NCI-H526 treated with DMSO at 0.1 percent for 48 hours (cell line): ENCODE measurements at places on chromosomes 1 and 21.

DNA sequence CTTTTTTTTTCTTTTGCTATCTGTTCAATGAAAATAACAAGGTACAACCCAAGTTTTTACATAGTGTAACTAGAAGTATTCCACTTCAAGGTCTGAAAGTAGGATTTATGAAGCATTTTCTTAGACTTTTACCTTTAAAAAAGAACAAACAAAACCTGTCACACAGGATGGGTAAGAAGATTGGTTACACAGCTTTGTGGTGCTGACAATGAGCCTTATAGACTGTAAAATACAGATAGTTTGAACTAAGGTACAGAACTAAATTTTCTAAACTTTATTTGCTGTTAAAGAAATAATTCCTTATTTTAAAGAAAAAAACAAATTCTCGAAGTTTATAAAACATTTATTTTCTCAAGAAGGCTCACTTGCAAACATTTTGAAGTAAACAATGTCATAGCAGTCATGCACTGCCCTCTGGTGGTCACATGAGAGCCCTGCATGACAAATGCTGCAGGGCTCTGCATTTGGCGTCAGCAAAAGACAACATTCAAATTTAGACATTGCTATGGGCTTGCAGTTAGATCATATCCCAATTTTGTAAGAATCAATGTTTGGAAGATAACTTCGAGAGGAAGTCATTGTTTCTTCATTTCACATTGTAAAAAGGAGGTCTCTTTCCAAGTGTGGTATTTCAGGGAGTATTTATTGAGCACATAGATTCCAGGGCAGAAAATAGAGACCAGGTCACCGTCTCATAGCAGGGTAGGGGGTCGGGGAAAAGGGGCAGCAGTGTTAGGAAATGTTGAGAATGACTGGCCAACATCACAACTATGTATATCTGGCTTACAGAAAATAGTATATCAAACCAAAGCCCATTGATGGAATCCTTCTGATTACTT lies 115.3 kb upstream of the FMN2 start:
- no peak for DNase-seq

DNA sequence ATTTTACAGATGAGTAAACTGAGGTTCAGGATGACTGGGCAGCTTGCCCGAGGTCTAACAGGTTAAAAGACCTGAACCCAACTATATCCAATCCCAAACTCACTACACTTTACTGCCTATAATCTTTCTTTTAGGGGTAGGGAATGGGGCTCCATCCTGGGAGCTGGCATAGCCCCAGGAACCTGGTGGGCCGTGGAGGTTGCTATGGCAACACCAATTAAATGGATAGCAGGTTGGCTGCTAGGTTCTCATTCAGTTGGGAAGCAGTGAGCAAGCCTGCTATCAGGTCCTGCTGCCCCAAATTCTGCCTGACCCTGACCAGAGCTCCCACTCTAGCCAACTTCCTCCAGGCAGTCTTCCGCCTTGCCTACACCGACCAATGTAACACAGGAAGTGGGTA lies 40.9 kb downstream of the LRP8 start:
- peak; percentile 19 for DNase-seq

DNA sequence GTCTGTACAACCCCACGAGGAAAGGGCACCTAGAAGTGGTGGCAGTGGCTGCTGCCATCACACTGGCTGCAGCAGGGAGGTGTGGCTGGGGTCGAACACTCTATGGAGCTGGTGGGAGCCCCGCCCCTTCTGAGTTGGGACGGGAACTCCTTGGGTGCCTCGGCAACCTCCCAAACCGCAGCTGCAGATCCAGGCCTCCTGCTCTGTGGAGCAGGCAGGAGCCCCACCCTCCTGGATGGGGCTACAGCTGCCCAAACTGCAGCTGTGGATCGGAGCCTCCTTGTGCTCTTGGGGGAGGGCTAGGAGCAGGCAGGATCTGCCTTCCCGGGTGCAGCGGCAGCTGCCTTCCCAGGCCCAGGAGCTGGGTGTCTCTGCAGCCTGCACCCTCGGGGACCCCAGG lies 38.9 kb upstream of the TARDBP start:
- DNase-seq, result no peak

DNA sequence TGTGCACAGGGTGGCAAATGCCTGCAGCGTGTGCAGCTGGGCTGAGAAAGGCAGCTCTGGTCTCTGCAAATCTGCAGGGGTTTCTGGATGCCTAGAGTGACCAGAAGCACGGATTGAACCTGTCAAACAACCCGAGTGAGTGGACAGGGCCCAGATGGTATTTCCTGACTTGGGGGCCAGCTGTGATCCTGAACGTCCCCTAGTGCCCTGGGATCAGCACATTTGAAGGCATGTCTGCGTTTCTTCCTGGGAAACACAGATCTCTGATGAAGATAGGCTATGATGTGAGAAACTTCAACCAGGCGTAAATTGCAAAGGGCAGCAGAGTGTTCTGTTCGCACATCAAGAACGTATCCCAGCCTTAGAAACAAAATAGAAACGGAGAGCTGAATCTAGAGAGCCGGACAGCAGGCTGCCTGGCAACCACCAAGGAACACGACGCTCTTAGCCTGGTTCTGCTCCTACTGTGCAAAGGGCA lies 163.1 kb downstream of the KCNJ6 start:
- DNase-seq, result no peak

DNA sequence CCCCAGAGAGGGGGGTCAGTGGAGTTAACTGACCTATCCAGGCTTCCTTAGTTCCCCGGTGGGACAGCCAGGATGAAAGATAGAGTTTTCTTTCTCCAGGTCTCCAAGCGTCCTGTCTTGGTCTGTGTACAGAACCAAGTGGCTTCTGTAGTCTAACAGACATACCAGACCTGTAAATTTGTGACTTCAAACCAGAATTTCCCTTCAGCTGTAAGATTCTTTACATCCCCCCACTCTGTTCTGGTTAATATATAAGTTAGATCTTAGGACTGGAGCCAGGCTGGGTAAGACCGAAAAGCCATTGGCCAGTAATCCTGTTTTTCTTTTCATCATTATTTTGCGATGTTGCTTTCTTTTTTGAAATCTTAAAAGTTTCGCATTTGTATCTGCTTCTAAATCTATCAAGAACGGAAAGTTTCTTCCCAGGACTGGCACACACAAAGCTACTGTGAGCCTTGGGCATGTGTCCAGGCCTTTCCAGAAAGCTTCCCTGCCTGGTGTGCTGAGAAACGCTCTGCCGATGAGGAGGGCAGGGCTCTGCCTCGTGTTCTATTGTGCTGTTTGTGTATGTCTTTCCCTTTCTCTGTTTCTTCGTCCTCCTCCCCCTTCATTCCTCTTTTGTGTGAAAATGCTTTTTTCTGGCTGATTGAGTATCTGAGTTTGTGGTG lies 72.3 kb downstream of the RGL1 start:
- no peak for DNase-seq

DNA sequence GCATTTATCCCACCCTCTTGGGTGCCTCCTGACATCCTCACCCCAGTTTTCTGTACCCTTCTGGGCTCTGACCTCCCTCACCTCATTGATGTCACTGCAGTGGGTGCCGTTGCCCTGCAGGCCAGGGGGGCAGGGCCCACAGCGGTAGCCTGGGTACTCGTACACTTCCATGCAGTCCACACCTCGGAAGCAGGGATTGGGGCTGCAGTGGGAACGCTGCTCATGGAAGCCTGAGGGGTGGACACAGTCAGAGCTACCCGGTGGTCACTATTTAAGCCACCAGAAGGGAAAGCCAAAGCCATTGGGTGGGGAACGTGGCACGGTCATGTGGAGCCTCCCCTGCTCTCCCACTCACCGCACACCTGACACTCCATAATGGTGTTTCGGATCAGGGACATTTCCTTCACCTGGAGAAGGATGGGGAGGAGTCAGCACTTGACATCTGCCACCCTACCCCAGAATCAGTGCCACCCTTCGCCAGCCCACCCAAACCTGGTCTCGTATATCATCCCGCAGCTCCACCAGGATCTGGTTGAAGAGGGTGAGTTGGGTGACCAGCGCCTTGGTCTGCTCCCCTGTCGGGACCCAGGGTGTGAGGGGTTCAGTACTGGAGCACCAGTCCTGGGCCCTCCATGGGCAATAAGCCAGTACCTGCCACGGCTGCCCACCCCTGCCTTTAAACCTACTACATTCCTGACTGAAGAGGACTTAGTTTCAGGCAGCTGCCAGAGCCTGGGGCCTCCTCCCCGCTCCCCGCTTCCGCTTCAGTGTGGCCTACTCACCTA lies 4.8 kb downstream of the THBS3 start:
- DNase-seq, result no peak

GRCh38 chr1:151054971-151055547 lies 4.4 kb downstream of the CDC42SE1 start:
- DNase-seq, result no peak

DNA sequence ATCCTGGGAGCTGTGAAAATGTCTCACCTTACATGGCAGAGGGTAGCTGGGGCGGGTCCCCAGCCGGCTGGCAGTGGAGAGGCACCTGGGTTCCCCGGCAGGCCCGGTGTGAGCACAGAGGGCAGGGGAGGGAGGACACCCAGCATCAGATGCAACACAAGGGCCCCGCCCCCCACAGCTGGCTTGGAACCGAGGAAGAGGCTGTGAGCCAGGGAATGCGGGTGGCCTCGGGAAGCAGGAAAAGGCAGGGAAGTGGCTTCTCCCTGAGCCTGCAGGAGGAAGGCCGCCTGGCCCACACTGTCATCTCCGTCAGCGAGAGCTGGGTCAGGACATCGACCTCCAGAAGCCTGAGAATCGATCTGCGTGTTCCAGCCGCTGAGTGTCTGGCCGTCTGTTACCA lies 87.3 kb downstream of the SIK1 start:
- no peak for DNase-seq

DNA sequence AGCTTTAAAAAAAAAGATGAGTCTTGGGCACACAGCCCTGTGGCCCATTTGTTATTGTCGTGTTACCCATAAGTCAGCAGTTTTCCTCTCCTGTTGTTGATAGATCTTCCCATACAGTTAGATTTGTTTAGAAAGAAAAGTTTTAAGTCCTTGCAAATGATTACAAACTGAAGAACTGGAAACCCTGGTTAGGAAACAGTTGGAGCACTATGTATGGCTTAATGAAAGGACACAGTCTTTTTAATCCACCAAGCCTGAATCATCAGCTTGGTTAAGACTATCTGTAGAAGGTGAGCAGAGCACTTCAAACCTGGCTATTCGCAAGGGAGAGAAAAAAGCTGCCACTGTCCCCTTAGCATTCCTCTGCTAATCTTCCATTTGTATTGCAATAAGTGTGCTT lies 241.0 kb downstream of the DISC1 start:
- DNase-seq, result no peak

GRCh38 chr1:177427811-177428210 lies 257.1 kb downstream of the BRINP2 start:
- no peak for DNase-seq

DNA sequence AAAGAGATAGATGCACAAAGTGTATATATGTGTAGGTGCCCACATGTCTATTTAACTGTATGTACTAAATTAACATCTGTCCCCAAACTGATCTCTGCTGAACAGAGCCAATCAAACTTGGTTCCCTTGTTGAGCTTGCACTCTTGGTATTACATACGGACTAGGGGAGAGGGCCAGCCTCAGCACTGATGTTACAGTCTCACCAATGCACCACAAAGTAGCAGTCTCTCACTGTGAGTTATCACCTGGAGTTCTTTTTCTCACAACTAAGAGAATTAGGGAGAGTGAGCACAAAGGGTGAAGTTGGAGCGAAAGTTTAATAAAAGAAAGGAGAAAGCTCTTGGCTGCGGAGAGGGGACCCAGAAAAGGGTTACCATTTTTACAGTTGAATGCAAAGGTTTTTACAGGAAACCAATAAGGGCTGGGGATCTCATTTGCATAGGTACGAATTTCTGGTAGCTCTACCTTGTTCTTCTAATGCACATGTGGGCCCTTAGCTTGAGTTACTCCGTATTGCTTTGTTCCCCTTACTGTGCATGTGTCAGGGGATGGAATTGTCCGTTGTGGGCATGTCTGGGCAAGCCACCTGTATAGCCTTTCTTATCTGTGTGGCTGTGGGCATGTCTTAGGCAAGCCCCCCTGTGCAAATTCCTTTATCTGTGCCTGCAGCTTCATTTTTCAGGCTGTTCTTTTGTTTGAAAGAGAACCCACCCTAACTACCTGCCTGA lies 13.3 kb upstream of the CHI3L2 start:
- DNase-seq, result peak; percentile 65

DNA sequence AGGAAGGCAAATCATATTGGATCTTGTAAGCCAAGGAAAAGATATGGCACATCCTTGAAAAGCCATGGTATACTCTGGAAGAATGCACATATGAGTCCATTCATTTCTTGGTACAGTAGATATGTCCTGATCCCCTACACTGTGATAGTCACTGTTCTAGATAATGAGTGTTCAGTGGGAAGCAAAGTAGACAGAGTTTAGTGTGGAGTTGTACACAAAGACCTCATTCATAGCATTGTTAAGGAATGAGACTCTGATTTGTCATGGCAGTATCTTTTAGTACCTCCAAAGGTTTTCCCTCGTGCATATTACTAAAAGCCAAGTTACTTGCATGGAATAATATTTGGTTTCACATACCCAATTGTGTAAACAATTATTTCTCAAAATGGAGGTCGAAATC lies 204.7 kb downstream of the NFIA start:
- DNase-seq, result no peak

GRCh38 chr1:46642115-46642680 lies 25.6 kb upstream of the MOB3C start:
- DNase-seq, result no peak

- no peak for DNase-seq
Observed at GRCh38 chr1:100353988-100354387, 1.7 kb downstream of the CDC14A start.

GRCh38 chr1:38940339-38941047 lies 1.1 kb downstream of the RHBDL2 start:
- no peak for DNase-seq

- DNase-seq, result peak; percentile 90
Observed at GRCh38 chr1:165631342-165632151, 513 bp downstream of the MGST3 start.

DNA sequence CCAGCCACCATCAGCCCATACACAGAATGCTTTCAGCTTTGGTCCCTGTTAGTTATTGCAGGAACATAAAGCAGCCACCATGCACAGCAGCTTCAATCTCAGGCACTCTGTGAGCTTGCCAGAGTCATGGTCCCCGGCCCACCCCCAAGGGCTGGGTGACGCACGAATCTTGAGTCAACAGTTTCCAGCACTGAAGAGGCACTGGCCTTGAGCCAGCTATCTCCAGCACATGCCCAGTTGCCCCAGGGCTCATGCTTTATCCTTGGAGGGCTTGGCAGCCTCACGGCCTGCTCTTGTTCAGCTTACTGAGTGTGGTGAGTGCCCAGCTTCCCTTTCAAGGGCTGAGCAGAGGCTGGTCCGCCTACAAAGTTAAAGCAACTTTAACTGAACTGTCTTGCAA lies 200.7 kb upstream of the RAB4A start:
- no peak for DNase-seq

- DNase-seq, result no peak
Observed at GRCh38 chr1:92459871-92460320, 26.8 kb downstream of the GFI1 start.

GRCh38 chr1:208142590-208143382 lies 101.4 kb downstream of the PLXNA2 start:
- no peak for DNase-seq

DNA sequence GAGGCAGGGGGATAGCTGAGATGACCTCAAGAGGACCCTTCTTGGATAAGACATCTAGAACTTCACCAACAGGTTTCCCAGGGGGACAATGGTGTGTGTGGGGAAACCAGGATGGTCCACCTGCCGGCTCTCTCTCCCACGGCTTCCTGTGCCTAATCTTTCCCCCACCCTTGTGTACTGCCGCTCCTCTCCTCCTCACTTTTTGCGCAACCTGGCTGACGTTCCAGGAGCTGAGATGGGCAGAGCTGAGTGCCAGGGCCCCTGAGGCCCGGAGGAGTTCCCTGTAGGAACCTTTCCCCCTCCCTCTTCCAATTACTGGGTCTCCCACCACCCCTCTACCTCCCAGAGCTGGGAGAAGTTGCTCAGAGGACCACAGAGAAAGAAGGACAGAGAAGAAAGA lies 6.9 kb downstream of the SLC26A9 start:
- DNase-seq, result no peak
